Cerebellum (tissue), 4 donors: ENCODE measurements at places on chromosomes 12 and 14. TPM values are rescaled to one million over a fixed set of nuclear protein-coding genes. Genes with fewer than 3 reads are reported as not detected.

RNFT2 gene
- 42.1 TPM for total RNA-seq

FGD6 gene
- total RNA-seq = 30.0 TPM

NOC4L gene
- 8.5 TPM for total RNA-seq

EML1 gene
- total RNA-seq = 26.8 TPM

OR6C2 gene
- total RNA-seq = not detected

SP7 gene
- total RNA-seq = not detected

C12orf57 gene
- 131 TPM for total RNA-seq

AREL1 gene
- total RNA-seq = 55.8 TPM

ATP6V1D gene
- 109 TPM for total RNA-seq

SRGAP1 gene
- total RNA-seq = 39.0 TPM

TMX1 gene
- total RNA-seq = 28.6 TPM

KRT7 gene
- not detected for total RNA-seq

MRPL51 gene
- 22.6 TPM for total RNA-seq

SPTSSA gene
- 12.0 TPM for total RNA-seq

FOXM1 gene
- total RNA-seq = 6.3 TPM

COX8C gene
- not detected for total RNA-seq

GPR162 gene
- 28.5 TPM for total RNA-seq

GPR65 gene
- total RNA-seq = 0.18 TPM

DDX55 gene
- 20.6 TPM for total RNA-seq

KRT75 gene
- not detected for total RNA-seq

PLBD1 gene
- total RNA-seq = 1.6 TPM

BCL7A gene
- total RNA-seq = 38.5 TPM

RPS6KL1 gene
- total RNA-seq = 42.4 TPM

HOXC5 gene
- total RNA-seq = not detected

IQSEC3 gene
- 7.7 TPM for total RNA-seq

APOF gene
- total RNA-seq = not detected

FOXN4 gene
- 0.45 TPM for total RNA-seq

ABHD12B gene
- total RNA-seq = 0.18 TPM

ACRBP gene
- 1.7 TPM for total RNA-seq

POTEG gene
- total RNA-seq = not detected

NRXN3 gene
- 92.6 TPM for total RNA-seq

NIN gene
- 58.8 TPM for total RNA-seq

EID3 gene
- 8.5 TPM for total RNA-seq

CACNA1C gene
- 20.9 TPM for total RNA-seq

ANG gene
- 1.5 TPM for total RNA-seq

IL31 gene
- not detected for total RNA-seq

C12orf60 gene
- 4.4 TPM for total RNA-seq

KRT72 gene
- total RNA-seq = not detected

ETFBKMT gene
- 2.6 TPM for total RNA-seq

RNF31 gene
- 28.6 TPM for total RNA-seq

TAMALIN gene
- total RNA-seq = 5.4 TPM

LTBR gene
- total RNA-seq = 3.1 TPM

PFDN5 gene
- 236 TPM for total RNA-seq

EXOC3L4 gene
- 0.36 TPM for total RNA-seq

MFAP5 gene
- total RNA-seq = 1.4 TPM

ADSS1 gene
- total RNA-seq = 1.9 TPM

HOXC12 gene
- total RNA-seq = not detected
